ENCODE measurements at places on chromosomes 5 and 9.

DNA sequence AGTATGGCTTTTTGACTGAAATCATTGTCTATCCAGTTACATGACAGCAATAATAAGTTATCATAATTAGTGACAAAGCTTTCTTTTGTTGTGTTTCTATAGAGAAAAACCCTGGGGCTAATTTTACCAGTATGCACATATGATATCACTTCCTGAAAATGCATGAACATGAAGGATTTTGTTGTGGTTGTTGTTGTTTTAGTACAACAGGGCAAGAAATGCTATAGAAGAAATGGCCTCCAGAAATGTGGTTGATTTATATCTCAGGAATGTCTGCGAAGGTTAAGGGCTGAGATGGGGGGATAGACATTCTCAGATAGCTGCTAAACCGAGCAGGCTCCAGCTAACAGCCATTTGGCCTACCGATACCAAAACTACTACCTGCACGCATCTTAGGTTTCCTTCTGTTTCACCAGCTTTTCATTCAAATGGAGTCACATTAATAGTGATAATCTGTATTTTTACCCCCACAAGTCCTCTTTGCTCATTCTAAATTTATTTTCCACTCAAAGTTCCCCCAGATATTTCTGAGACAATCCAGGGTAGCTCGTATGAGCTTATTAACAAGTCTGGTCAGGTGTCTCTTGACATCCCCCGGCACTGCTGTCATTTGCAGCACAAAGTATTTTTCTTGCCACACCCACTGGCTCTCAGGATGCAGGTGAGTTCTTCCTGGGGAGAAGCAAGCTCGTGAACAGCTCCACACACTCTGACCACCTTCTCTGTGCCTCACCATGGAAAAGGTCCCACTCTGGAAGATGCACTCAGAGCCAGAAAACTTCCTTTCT, 232.4 kb upstream of the GAS1 start:
- DNase-seq = no peak

- DNase-seq = no peak
Observed at GRCh38 chr5:67896311-67896929, 319.1 kb upstream of the PIK3R1 start.

DNA sequence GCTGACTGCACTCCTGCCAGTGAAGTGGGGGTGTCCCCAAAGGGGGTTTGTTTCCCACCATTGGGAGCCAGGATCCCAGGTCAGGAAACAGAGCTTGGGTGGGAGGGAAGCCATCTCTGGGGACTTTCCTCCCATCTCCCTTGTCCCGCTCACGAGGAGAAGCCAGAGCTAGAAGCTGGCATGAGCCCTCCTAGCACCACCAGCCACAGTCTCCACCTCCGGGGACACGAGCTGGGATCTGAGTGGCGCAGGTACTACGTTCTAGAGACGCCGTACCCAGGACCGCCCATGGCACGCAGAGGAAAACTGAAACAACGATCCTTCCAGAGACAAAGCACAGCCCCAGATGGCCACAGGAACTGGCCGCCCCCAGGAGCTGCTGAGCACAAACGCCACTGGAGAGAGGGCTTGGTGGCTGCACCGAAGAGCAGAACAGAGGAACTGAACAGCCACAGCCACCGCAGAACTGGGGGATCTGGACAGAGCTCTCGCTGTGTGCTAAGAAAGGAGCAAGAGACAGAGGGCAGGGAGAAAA, 29.8 kb downstream of the ADAMTS2 start:
- no peak for DNase-seq

DNA sequence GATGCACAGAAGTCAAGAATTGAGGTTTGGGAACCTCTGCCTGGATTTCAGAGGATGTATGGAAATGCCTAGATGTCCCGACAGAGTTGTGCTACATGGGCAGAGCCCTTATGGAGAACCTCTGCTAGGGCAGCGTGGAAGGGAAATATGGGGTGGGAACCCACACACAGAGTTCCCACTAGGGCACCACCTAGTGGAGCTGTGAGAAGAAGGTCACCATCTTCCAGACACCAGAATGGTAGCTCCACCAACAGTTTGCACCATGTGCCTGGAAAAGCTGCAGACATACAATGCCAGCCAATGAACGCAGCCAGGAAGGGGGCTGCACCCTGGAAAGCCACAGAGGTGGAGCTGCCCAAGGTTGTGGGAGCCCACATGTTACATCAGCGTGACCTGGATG, 104.5 kb downstream of the STK32A start:
- no peak for DNase-seq

- no peak for DNase-seq
Observed at GRCh38 chr9:71812385-71812784, 44.1 kb upstream of the CEMIP2 start.

GRCh38 chr5:10623305-10623910, 59.5 kb downstream of the ANKRD33B start:
- no peak for DNase-seq

- DNase-seq = no peak
Observed at GRCh38 chr9:91914404-91914803, 35.6 kb downstream of the ROR2 start.

- no peak for DNase-seq
Observed at GRCh38 chr5:172402531-172403188, 51.7 kb downstream of the SH3PXD2B start.

GRCh38 chr5:118506217-118506852, 482.0 kb downstream of the DTWD2 start:
- DNase-seq = no peak

DNA sequence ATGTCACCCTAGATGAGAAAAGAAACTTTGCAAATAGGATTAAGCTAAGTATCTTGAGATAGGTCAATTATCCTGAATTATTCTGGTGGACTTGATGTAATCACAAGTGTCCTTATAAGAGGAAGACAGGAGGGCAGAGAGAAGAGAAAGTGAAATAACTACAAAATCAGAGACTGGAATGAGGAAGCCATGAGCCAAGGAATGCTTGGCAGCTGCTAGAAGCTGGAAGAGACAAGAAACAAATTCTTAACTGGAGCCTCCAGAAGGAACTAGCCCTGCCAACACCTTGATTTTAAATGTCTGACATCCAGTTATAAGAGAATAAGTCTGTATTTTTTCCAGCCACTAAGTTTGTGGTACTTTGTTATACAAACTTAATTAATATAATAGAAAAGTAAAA, 480.0 kb downstream of the NR2F1-AS1 start:
- no peak for DNase-seq

DNA sequence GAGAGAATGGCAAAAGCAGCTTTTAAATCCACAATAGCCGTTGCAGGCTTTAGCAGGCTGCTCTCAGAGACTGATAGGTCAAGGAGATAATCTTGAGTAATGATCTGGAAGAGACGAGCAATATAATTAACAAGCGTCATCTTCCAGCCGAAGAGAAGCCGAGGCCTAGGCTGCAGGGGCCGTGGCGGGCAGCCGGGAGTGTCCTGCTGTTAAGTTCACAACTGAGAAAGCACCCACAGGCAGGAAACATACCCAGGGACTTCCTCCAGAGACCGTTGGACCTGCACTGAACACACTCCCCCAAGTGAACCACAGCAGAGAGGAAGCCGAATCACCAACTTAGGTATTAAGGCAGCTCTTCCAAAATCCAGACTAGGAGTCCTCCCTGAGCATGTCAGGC, 182.3 kb downstream of the IRX2 start:
- no peak for DNase-seq

- no peak for DNase-seq
Observed at GRCh38 chr5:14880688-14881087, 9.1 kb upstream of the ANKH start.

DNA sequence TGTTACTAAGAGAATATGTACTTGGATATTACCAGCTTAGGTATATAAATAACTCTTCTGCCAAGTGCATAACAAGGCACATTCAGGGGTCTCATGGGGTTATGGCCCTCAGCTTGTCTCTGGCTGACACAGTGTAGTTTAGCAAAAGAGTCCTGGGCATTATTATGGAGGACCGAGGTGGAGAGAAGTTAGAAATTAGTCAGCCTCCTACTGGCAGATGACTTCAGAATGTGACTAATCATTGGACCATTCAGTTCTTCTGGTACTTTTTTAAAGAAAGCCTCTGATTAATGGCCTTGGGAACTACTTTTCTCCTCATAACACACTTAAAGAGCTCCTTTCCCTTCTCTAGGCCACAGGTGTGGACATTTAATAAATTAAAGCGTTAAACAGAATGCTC, 178.9 kb downstream of the SH3GL2 start:
- no peak for DNase-seq

GRCh38 chr9:114906922-114907571, 23.3 kb downstream of the TNFSF8 start:
- no peak for DNase-seq

DNA sequence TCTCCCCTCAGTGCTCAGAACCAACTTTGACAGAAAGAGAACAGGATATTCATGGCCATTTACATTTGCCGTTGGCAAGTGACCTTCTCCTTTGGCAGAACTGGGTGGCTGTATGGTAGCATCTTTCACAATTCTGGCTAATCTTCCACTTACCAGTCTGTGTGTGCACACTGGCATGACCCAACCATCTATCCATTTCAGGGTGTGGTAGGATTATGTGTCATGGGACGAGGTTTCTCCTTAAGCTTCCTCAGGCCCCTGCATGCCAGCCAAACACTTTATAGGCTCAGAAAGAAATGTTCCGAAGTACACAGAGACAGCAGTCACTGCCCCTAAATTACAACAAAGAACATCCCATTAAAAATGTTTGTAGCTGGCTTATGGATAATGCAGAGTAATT, 497.1 kb downstream of the NFIB start:
- DNase-seq = no peak

GRCh38 chr9:127004946-127005769, 90.6 kb downstream of the RALGPS1 start:
- peak; percentile 52 for DNase-seq

GRCh38 chr5:79971156-79971555, 19.9 kb downstream of the MTX3 start:
- no peak for DNase-seq

DNA sequence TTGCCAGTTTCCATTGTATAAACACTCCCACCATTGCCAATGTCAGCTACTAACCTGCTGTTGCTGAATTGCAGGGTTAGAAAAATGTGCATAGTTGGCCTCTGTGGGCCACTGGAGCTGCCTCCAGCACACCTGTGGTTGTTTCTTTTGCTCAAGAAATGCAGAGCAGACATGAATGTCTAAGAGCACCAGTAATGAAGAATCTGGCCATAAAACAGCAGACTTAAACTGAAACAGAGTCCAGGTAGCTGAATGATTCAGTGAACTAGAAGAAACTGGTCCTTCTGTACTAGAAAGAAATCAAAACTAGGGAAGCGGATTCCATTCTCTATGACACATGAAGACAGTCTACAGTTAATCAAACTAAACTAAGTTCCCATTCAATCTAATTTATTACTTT, 48.2 kb downstream of the NUDT12 start:
- DNase-seq = no peak

GRCh38 chr5:92372766-92373165, 989.6 kb upstream of the ARRDC3 start:
- DNase-seq = no peak

DNA sequence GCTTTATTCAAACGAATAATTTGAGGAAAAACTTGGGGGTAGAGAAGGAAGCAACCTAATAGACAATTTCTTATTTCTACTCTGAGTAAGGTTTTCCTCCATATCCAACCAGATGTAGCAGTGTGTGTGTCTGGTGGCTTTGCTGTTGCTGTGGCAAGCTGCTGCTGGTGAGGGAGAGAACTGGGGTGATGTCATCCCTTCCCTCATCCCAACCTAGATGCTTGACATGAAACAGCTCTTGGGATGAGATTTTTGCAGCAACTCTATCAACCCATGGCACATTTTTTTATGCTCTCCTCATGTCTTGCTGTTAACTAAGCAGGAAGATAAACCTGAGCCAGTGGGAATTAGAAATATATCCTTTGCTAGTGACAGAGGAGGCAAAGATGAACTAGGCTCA, 135.8 kb downstream of the PCSK1 start:
- DNase-seq = no peak

DNA sequence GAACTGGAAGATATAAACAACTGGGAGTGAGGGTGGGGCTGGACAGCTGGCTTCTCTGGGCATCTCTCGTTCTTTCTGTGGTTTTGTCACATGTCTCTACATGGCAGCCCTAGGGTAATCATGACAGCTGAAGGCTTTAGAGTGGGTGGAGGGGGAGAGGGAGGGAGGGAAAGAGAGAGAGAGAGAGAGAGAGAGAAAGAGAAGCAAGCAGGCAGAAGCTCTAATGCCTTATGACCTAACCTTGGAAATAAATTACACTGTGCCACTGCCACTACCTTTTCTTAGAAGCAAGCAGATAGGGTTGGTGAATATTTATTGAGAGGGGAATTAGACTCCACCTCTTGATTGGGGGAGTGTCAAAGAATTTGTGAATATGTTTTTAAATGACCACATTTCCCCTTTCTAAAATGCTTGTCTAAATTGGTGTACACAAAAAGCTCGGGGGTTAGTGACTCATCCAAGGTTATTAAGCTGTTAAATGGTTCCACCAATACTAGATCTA, 2.6 kb upstream of the DAPK1 start:
- no peak for DNase-seq

Measured in stimulated activated CD4-positive, alpha-beta T cell treated with anti-CD3 and anti-CD28 coated beads, Interleukin-2, amount 100 ng/mL, for 48 hours (primary cell).